ENCODE measurements at places on chromosomes 1 and 21. TPM values are rescaled to one million over a fixed set of nuclear protein-coding genes. Genes with fewer than 3 reads are reported as not detected.

The HLX gene
- 0.14 TPM for total RNA-seq

The HES5 gene
- not detected for total RNA-seq

The RXRG gene
- not detected for total RNA-seq

The PTPRF gene
- total RNA-seq: not detected

The TXNIP gene
- 933 TPM for total RNA-seq

The ZNF648 gene
- not detected for total RNA-seq

The WDR64 gene
- total RNA-seq: not detected

The PTAFR gene
- 1.2 TPM for total RNA-seq

The HFM1 gene
- not detected for total RNA-seq

The IL20 gene
- total RNA-seq: not detected

The PADI3 gene
- not detected for total RNA-seq

The SIM2 gene
- not detected for total RNA-seq

The TSSK3 gene
- total RNA-seq: 4.3 TPM

The ASTN1 gene
- not detected for total RNA-seq

The GOLT1A gene
- total RNA-seq: 0.39 TPM

The XCL1 gene
- total RNA-seq: 0.64 TPM

The ZMYND12 gene
- total RNA-seq: 1.3 TPM

The DMBX1 gene
- total RNA-seq: not detected

The RHD gene
- 0.15 TPM for total RNA-seq

The FCGR2B gene
- 0.93 TPM for total RNA-seq

The TMEM269 gene
- 0.35 TPM for total RNA-seq

The ACTL8 gene
- not detected for total RNA-seq

The VTCN1 gene
- total RNA-seq: not detected

The KIAA0319L gene
- 79.4 TPM for total RNA-seq

The ACTA1 gene
- not detected for total RNA-seq

The RPF1 gene
- total RNA-seq: 46.2 TPM

The VWA1 gene
- not detected for total RNA-seq

The C1orf74 gene
- total RNA-seq: 1.2 TPM

The TNFRSF8 gene
- not detected for total RNA-seq

The AMY1A gene
- not detected for total RNA-seq

The ZNF695 gene
- not detected for total RNA-seq

The TLCD4 gene
- 0.12 TPM for total RNA-seq

The LRRC53 gene
- total RNA-seq: not detected

The ADAMTS4 gene
- total RNA-seq: 1.4 TPM

The CYP4X1 gene
- not detected for total RNA-seq

The KRTAP12-2 gene
- total RNA-seq: not detected

The CACHD1 gene
- 0.11 TPM for total RNA-seq

The IL10 gene
- 0.28 TPM for total RNA-seq

The BTBD8 gene
- 7.5 TPM for total RNA-seq

The KHDRBS1 gene
- total RNA-seq: 122 TPM

The CDC20 gene
- 0.32 TPM for total RNA-seq

The CD1D gene
- total RNA-seq: not detected

The C1orf87 gene
- not detected for total RNA-seq

Data from CD4-positive, alpha-beta memory T cell (primary cell).